ENCODE measurements at places on chromosomes 16 and 17.

DNA sequence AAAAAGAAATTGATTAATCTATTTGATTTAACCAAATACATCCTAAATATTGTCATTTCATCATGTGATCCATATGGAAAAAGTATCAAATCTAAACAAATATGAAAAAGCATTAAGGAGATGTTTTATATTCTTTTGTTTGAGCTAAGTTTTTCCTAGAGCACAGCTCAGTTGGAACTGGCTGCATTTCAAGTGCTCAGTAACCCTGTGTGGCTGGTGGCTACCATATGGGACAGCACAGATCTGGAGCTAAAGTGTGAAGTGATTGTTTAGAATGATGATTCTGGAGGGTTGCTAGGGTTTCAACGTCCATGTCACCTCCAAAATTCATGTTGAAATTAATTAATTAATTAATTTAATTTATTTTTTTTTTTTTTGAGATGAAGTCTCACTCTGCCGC lies 137.5 kb downstream of the XYLT1 start:
- no peak for DNase-seq

GRCh38 chr17:17140590-17140980 lies 65.5 kb downstream of the PLD6 start:
- DNase-seq = no peak

GRCh38 chr17:5571281-5571680 lies 13.0 kb downstream of the NLRP1 start:
- DNase-seq = no peak

GRCh38 chr16:56470232-56470631 lies 18.9 kb downstream of the OGFOD1 start:
- no peak for DNase-seq

GRCh38 chr17:71080937-71081336 lies 911.6 kb downstream of the KCNJ2 start:
- DNase-seq = no peak

DNA sequence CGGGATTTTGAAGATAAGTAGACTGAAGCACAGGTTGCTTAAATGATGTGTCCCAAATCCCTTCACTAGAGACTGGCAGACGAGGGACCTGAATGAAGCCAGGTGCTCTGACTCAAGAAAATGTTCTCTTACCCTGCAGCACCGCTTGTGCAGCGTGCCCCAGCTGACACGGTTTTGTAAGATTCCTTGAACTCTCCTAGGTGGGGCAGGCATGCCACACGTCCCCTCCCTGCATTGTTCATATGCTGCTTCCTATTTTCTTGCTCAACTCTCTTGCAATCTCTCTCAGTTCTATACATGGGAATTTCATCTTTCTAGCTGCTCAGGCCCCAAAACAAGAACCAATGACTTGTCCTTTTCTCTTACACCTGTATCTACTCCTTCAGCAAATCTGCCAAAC lies 22.1 kb upstream of the HNF1B start:
- no peak for DNase-seq

DNA sequence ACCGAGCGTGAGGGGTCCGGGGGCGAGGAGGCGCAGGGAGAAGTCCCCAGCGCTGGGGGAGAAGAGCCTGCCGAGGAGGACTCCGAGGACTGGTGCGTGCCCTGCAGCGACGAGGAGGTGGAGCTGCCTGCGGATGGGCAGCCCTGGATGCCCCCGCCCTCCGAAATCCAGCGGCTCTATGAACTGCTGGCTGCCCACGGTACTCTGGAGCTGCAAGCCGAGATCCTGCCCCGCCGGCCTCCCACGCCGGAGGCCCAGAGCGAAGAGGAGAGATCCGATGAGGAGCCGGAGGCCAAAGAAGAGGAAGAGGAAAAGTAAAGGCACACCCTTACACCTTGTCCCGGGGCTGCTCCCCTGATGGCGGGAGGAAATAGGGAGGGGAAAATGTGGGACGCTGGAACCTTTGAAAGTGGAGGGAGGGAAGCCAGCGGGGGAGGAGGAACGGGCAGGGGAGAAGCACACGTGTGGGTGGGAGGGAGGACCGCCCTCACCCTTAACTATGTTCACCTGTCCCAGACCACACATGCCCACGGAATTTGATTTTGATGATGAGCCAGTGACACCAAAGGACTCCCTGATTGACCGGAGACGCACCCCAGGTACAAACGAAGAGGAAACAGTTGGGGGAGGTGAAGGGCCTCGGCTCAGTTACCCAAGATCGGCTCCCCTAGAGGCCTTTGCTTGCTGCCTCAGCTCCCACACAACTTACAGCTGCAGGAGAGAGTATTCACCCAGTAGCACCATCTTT lies 916 bp downstream of the PAGR1 start:
- peak; percentile 33 for DNase-seq

DNA sequence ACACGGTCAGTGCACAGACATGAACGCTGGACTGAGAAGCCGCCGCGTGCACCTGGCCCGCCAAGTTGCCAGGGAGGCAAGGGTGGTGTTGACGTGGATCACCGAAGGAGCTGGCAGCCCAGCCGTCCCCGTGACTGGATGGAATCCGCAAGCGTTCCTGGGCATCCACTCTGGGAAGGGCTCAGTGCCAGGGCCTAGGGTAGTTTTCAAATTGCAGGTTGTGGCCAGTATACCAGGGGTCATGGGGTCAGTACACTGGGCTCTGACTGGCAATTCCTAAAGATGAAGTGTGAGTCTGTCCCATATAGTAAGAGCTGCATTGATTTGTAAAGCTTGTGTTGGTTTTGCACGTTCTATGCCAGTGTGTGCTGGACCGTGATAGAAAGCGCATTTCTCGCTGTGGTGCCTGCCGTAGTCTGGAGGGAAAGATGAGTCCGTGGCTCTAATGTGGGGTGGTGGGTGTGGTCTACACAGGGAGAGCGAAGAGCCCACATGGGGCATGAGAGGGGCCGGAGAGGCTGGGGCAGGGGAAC lies 21.1 kb upstream of the METRNL start:
- DNase-seq = no peak

- DNase-seq = no peak
Measured at GRCh38 chr17:82436601-82437324, 13.8 kb downstream of the CYBC1 start.
